Aorta (tissue), 5 donors: ENCODE measurements at places on chromosomes 5 and 9. TPM values are rescaled to one million over a fixed set of nuclear protein-coding genes. Genes with fewer than 3 reads are reported as not detected.

The ANKRD34B gene
- not detected for total RNA-seq

The CCNO gene
- total RNA-seq = 0.54 TPM

GRCh38 chr5:36569491-36569890 is 36.9 kb upstream of the SLC1A3 start:
- DNase-seq = no peak

DNA sequence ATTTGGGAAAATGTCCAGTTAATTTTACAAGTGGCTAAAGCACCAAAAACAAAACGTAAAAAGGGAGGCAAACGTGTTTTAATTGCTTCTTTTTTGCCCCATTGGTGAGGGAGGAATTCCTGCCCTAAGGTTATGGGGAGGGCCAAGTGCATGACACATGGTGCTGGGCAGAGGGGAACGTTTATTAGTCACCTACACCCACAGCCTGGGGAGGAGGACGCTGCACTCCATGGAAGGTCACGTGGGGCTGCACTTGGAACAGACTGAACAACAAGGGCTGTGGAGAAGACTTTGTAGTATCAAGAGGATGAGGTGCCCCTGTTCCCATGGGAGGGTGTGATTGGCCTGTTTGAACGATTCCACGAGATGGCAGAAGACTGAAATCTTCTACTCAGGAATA is 13.7 kb upstream of the ADAMTS16 start:
- no peak for DNase-seq

- no peak for DNase-seq
Measured at GRCh38 chr5:178499352-178499751, 90.8 kb downstream of the COL23A1 start.

GRCh38 chr9:131734165-131734610 is 5.7 kb downstream of the RAPGEF1 start:
- peak; percentile 71 for DNase-seq

- DNase-seq = no peak
Measured at GRCh38 chr9:127977009-127977883, 3.5 kb downstream of the EEIG1 start.
